ENCODE measurements at places on chromosomes 11 and 22.

DNA sequence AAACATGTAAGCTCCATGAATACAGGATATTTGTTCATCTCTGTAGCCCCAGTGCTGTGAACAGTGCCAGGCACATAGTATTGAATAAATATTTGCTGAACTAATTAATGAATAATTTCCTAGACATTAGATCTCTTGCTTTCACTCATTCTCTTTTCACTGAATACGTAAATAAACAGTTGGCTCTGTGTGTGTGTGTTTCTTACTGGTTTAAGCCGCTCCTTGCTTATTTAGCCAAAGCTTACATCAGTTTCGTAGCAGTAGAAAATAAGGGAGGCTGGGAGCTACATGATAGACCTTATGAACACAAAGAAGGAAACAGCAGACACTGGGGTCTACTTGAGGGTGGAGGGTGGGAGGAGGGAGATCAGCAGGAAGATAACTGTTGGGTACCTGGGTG lies 17.2 kb downstream of the KREMEN1 start:
- no peak for DNase-seq

- DNase-seq: no peak
Measured at GRCh38 chr22:46202897-46203600, 47.0 kb downstream of the CDPF1 start.

- DNase-seq: no peak
Measured at GRCh38 chr11:32184041-32184722, 93.3 kb downstream of the RCN1 start.

DNA sequence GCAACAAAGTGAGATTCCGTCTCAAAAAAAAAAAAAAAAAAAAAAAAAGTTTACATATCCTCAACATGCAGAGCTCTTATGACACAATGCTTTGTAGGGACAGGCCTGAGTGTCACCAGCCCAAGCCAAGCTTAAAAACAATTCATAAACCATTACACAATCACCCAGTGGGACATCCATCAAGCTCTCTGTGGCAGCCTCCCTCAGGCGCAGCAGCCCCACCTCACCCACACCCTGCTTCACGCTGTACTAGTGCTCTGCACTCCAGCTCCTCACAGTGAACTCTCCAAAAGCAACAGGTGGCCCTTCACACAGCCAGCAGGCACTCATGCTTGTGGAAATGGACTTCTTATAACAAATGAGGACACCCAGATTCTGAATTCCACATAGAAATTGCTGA lies 3.5 kb upstream of the FOXRED2 start:
- DNase-seq: no peak

DNA sequence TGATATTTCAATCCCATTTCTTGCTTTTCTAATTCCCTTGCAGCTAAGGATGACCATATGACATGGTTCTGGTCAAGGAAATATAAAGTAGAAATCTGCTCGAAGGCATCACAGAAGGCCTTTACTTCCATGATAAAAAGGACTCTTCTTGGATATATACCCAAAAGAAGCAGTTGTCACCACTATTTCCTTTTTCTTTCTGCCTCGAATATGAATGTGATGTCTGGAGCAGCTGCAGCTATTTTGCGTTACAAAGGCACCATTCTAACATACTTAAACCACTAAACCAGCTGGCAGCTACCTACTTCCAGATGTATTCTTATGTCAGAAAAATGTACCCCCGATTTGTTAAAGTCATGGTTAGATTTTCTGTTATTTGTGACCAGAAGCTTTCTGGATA lies 18.9 kb downstream of the EXPH5 start:
- DNase-seq: no peak

DNA sequence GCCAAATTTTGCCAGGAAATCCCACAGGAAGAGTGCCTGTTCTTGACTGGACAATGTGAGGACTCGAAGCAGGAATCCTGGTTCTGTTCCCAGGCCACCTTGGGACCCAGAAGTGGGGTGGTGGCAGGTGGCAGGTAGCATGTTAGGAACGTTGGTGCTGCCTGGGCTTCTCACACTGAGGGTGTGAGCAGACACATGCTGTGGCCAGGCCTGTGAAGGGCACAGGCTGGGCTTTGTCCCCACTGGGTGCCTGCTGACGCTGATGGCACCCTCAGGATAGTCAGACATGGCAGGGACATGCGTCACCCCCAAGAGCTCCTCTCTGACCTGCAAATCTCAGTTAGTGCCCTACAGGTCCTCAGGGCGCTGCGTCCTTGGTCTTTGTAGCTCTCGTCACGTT lies 21.1 kb upstream of the NECTIN1 start:
- DNase-seq: no peak

DNA sequence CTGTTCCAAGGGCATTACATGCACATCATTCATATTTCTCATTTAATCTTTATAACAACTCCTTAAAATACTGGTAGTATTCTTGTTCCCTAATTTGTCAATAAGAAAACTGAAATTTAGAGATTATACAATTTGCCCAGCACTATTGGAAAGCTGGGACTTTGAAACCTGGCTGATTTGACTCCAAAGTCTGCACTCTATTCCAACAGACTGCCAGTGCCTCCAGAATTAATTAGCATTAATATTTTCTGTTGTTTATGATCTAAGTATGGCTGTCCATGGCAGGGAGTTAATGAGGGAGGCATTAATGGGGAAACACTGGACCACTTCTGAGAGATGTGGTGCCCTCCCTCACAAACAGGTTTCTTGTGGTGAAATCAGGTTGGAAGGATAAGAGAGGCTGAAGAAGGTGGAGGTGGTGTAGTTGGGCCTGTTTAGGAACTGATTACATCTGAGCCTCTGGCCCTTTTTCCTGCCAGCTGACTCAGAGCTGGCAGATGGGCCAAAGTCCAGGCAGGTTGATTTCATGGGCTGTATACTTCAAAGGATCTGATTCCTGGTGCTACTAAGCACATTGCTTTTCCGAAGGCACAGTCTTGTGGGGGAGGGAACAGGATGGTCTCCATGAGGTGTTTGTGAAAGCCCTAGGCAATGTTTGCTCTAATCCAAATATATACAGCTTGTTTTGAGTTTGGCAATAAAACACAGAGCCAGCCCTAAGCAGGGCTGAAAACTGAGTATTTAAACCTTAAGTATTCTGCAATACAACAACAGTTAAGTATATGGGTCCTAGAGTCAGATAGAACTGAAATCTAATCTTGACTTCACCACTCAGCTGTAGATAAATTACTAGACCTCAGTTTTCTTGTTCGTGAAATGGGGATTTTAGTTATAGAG lies 21.0 kb upstream of the RAB30 start:
- DNase-seq: no peak

DNA sequence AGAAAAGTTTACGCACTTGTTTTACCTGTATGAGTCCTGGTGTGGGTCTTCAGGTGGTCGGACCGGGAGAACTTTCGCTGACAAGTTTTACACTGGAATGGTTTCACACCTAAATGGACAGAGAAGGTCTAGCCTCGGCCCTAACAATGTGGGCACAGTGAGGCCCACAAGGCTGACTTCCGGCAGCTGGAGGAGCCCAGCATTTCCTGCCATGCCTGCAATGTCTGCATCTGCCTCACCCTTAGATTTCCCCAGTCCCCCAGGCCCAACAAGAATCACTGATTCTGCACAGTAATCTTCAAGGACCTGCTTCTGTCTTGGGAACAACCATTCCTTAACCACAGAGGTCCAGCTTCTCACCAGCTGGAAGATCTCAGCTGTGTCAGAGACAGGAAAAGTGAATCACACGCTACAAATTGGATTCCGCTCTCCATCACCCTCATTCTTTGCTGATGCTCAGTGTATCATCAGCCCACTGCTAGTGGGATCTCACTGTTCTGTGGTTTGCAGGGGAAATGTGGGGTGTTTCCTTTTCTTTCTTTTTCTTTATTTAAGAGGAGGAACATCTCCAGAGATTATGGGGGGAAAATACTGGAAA lies 43.3 kb downstream of the WT1 start:
- DNase-seq: no peak

DNA sequence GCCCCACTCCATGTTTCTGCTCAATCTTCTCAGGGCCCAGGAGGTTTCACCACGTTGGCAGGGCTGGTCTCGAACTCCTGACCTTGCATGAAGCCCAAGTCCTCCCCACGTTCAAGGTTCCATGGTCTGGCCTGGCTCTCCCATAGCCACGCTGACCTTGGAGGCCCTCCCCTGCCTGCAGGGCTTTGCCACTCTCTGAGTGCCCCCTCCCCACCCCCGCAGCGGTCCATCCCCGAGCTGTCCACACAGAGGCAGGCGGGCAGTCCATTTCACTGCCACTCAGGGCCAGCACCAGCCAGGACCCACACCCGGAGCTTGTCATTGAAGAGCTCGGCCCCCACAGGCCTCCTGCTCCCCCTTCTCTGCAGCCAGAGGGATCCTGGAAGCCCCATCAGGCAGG lies 30.7 kb downstream of the ARHGAP8 start:
- DNase-seq: no peak

DNA sequence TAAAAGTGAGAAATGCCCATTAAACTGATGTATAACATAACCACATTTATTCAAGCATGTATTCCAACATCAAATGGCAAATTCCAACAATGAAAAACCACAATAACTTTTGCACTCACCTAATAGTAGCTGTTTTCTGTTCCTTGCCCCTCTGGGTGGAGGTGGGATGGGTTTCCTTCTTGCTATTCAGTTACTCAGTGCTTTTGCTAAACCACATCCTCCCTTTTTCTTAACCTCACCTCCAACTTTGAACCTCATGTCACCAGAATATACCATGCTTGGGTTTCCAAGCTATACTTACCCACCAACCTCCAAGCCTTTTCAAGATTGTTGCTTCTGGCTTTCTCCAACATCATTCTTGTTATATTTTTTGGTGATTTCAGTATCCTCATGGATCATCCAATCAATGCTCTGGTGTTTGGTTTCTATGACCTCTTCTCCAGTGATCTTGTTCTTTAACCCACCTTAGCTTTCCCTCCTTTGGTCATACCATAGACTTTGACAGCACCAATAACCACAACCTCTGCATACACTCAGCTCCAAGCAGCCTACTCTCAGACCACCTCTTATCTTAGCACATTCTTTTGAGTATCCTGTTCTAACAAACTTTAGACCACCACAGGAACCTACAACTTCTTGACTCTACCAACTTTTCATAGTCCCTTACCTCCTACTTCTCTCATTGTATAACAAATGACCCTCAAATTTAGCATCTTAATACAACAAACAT lies 3.2 kb upstream of the CCDC15 start:
- no peak for DNase-seq

DNA sequence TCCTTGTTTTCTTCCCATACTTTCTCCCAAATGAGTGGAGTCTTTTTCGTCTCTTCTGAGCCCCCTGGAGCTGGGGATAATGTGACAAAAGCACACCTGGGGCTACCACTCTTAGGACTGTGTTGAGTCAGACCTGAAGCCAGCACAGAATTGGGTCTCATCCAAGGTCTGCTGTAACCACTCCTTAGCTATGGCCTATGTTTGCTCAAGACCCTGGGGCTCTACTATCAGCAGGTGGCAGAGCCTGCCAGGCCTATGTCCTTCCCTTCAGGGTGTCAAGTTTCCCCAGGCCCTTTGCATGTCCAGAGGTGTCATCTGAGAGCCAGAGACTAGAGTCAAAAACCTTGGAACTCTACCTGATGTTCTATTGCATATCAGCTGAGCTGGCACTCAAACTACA lies 335.7 kb downstream of the DDX10 start:
- DNase-seq: no peak

GRCh38 chr22:50622723-50623327 lies 5.1 kb downstream of the ARSA start:
- no peak for DNase-seq

GRCh38 chr11:64916040-64916774 lies 802 bp downstream of the ATG2A start:
- DNase-seq: peak; percentile 24

DNA sequence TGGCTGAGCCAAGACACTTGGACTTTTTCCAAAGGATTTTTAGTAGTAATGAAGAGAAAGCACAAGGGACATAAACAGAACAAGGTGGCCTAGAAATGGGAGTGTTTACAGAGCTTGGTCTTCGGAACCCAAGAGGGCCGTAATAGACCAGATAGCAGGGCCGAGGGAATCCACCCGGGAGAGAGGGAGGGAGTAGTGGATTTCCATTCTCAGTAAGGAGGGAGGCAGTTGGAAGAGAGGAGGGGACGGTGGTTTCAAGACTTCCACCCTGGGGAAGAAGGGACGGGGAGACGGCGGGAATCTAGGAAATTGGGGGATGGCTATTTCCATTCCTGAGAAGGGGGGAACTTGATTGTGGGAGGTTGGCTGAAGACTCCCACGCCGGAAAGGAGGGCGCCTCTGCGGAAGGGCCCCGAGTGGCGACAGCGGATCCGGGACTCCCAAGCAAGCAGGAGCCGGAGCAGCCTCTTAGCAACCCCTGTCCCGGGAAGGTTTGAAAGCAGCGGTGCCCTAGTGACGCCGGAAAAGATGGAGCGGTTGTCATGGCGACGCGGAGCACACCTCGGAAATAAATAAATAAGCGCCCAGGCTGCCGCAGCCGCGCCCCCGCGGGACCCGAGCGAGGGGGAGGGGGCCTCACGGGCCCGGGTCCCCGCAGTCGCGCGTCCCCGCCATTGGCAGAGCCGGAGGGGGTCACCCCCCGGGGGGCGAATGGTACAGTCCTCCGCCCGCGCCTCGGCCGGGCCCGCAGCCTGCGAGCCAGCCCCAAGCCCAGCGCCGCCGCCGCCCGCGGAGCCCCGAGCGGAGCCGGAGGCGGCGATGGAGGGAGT lies 31.6 kb downstream of the EIF3F start:
- peak; percentile 55 for DNase-seq

DNA sequence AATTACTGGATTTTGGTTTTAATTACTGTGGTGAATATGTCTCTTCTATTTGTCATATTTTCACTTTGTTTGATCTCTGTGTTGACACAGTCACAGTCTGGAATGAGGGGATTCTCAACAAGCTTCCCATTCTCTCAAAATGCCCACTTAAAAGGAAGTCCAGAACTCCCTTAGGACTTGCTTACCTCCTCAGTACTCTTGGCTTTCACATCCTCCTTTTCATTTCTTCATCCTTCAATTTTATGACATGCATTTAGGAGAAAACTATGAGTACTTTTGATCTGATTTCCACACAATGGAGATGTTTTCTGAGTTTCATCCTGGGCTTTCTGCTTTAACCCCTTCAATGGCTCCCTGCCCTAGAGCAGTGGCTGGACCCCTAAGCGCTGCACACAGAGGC lies 49.3 kb upstream of the FLI1 start:
- DNase-seq: no peak

- DNase-seq: no peak
Measured at GRCh38 chr11:116582571-116582970, 190.2 kb downstream of the BUD13 start.

DNA sequence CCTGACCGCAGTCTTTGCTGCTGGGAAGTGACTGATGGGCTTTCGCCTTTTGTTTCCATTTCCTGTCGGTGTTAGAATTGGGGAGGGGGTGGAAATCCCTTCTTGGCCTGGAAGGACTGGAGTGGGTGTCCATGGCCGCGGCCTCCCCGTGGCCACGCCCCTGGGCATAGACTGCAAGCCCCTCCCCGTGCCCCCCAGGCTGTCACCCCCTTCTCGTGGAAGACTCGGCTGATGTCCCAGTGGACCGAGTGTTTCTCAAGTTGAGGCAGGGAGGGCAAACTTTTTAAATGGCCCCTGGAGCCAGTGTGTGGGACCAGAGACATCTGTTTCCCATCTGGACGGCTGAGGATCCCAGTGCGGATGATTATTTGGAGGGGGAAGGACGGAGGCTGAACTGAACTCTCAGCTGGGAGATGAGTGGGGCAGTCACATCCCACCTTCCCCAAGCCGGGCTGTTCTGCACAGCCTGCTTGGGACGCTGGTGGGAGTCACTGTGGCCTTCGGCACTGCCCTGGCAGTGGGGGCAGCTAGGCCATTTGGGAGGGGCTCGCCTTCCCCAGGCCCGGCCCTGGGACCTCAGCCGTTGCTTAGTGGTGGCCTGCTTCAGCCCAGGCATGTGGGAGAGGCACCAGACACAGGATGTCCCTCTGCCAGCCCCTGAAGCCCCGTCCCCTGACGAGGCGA lies 1.6 kb downstream of the CD81 start:
- no peak for DNase-seq

Measured in activated T-helper 1 cell treated with Interleukin-2 at 50 U/mL for 16 hours (primary cell).